Natural killer cell treated with Interleukin-12 subunit alpha and Interleukin-12 subunit beta and Interleukin-15 and Interleukin-18, amount 100 ng/mL, for 72 hours (primary cell): ENCODE measurements at places on chromosomes 6 and 20. TPM values are rescaled to one million over a fixed set of nuclear protein-coding genes. Genes with fewer than 3 reads are reported as not detected.

- H3K36me3 ChIP-seq: no peaks in the 10 kb centered on the region
- no peak overlapping the region for H3K27ac ChIP-seq
- H3K27me3 ChIP-seq: peaks cover 52% of the 10 kb centered on the region
- H3K4me3 ChIP-seq: no peak overlapping the region
- no peak for DNase-seq
Measured at GRCh38 chr6:6709106-6709505, 120.6 kb downstream of the LY86 start.

Gene SYTL3
- 246 TPM for total RNA-seq

- H3K4me3 ChIP-seq: no peak overlapping the region
- no peak for DNase-seq
- H3K27ac ChIP-seq: no peak overlapping the region
- H3K36me3 ChIP-seq: peaks cover 7% of the 10 kb centered on the region
- H3K27me3 ChIP-seq: peaks cover 28% of the 10 kb centered on the region
Measured at GRCh38 chr6:27111743-27112142, 135.8 kb upstream of the PRSS16 start.

GRCh38 chr20:7383216-7383615 is 557.0 kb downstream of the HAO1 start:
- DNase-seq: no peak
- H3K36me3 ChIP-seq: no peaks in the 10 kb centered on the region
- H3K27ac ChIP-seq: no peak overlapping the region
- H3K4me1 ChIP-seq: no peaks in the 10 kb centered on the region
- H3K27me3 ChIP-seq: no peaks in the 10 kb centered on the region
- no peak overlapping the region for H3K4me3 ChIP-seq

- H3K27ac ChIP-seq: no peak overlapping the region
- H3K36me3 ChIP-seq: peaks cover 7% of the 10 kb centered on the region
- DNase-seq: peak; percentile 63
- peaks cover 23% of the 10 kb centered on the region for H3K27me3 ChIP-seq
- H3K4me3 ChIP-seq: peak overlapping the region; percentile 37
- no peaks in the 10 kb centered on the region for H3K4me1 ChIP-seq
Measured at GRCh38 chr6:160766989-160767646, 65.1 kb downstream of the PLG start.

DNA sequence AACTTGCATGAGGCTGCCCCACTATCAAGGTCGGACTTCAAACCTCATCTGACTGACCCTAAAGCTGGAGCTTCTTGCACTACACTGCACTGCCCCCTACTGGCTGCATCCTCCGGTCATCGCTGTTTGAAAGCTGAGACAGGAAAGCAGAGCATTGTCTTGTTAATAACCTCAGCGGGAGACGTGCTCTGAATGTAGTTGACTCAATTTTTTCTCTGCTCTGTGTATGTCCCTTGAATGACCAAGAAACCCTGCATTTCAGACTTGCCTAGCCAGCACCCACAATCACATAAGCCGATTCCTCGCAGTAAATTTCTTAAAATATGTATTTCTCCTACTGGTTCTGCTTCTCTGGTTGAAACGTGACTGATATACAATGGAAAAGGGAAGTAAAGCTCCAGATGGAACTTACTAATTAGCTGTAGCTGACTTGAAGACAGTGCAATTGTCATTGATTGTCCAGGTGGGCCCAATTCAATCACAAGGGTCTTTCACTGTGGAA is 27.8 kb downstream of the TCF21 start:
- H3K27ac ChIP-seq: no peak overlapping the region
- no peaks in the 10 kb centered on the region for H3K36me3 ChIP-seq
- H3K27me3 ChIP-seq: peaks cover 33% of the 10 kb centered on the region

Gene UNC93A
- not detected for total RNA-seq

- peaks cover 42% of the 10 kb centered on the region for H3K4me1 ChIP-seq
- H3K36me3 ChIP-seq: no peaks in the 10 kb centered on the region
- peak overlapping the region; percentile 87 for H3K4me3 ChIP-seq
Measured at GRCh38 chr6:52253494-52253893, 9.2 kb upstream of the IL17F start.

- DNase-seq: no peak
- H3K4me1 ChIP-seq: peaks cover 79% of the 10 kb centered on the region
- no peaks in the 10 kb centered on the region for H3K27me3 ChIP-seq
- H3K27ac ChIP-seq: peak overlapping the region; percentile 95
- H3K36me3 ChIP-seq: no peaks in the 10 kb centered on the region
Measured at GRCh38 chr6:105645156-105645555, 242.3 kb upstream of the PREP start.

DNA sequence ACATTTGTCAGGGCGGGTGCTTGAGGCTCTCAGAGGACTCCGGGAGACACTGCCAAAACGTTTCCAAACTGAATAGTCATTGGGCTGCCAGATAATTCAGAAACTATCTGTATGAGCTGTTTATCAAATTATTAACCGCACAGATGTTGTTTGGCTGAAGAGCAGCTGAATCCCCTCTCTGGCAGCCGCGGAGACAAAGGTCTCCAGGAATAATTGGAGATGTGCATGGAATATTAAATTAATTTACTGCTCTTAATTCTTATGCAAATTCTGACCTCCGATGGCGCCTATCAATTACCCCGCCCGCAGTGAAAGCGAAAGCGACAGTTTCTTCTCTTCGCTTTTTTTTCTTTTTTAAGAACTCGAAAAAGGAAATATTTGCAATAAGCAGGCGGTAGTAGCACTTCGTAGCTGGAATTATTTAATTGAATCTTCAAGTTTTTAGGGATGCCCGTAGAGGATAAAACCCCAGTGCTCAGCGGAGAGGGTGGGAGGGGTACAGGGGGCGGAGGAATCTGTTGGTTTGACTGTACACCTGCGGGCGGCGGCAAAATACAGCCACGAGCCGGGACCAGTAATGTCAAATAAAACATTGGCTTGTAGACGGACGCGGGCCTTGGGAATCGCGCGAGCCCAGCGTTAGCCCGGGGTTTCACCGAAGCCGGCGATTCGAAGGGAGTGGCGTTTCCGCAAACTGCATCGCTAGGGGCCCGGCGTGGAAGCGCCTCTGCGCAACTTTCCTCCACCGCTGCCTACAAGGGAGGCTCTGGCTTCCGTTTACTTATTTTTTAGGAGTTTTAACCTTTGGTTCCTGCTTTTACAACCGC is 6.2 kb downstream of the LINC00237 start:
- H3K36me3 ChIP-seq: no peaks in the 10 kb centered on the region
- H3K27ac ChIP-seq: peak overlapping the region; percentile 98
- peaks cover 17% of the 10 kb centered on the region for H3K4me1 ChIP-seq
- DNase-seq: peak; percentile 71

GRCh38 chr20:46657618-46658017 is 6.4 kb upstream of the SLC13A3 start:
- no peaks in the 10 kb centered on the region for H3K36me3 ChIP-seq
- H3K4me1 ChIP-seq: no peaks in the 10 kb centered on the region
- DNase-seq: no peak
- no peak overlapping the region for H3K27ac ChIP-seq
- H3K27me3 ChIP-seq: peaks cover 12% of the 10 kb centered on the region

GRCh38 chr6:150590446-150590845 is 9.2 kb upstream of the PLEKHG1 start:
- no peak overlapping the region for H3K4me3 ChIP-seq
- H3K27ac ChIP-seq: no peak overlapping the region
- no peak for DNase-seq
- H3K27me3 ChIP-seq: peaks cover 10% of the 10 kb centered on the region
- no peaks in the 10 kb centered on the region for H3K4me1 ChIP-seq

Gene FOXS1
- not detected for total RNA-seq

Gene RFX6
- total RNA-seq: not detected

GRCh38 chr20:14800707-14801425 is 463.5 kb upstream of the FLRT3 start:
- H3K4me3 ChIP-seq: no peak overlapping the region
- no peak for DNase-seq
- H3K36me3 ChIP-seq: no peaks in the 10 kb centered on the region
- no peaks in the 10 kb centered on the region for H3K4me1 ChIP-seq
- H3K27me3 ChIP-seq: no peaks in the 10 kb centered on the region
- no peak overlapping the region for H3K27ac ChIP-seq

- no peaks in the 10 kb centered on the region for H3K36me3 ChIP-seq
- peaks cover 11% of the 10 kb centered on the region for H3K27me3 ChIP-seq
- DNase-seq: no peak
- peaks cover 15% of the 10 kb centered on the region for H3K4me1 ChIP-seq
- no peak overlapping the region for H3K27ac ChIP-seq
- peak overlapping the region; percentile 2 for H3K4me3 ChIP-seq
Measured at GRCh38 chr6:135640449-135641111, 143.0 kb upstream of the AHI1 start.

DNA sequence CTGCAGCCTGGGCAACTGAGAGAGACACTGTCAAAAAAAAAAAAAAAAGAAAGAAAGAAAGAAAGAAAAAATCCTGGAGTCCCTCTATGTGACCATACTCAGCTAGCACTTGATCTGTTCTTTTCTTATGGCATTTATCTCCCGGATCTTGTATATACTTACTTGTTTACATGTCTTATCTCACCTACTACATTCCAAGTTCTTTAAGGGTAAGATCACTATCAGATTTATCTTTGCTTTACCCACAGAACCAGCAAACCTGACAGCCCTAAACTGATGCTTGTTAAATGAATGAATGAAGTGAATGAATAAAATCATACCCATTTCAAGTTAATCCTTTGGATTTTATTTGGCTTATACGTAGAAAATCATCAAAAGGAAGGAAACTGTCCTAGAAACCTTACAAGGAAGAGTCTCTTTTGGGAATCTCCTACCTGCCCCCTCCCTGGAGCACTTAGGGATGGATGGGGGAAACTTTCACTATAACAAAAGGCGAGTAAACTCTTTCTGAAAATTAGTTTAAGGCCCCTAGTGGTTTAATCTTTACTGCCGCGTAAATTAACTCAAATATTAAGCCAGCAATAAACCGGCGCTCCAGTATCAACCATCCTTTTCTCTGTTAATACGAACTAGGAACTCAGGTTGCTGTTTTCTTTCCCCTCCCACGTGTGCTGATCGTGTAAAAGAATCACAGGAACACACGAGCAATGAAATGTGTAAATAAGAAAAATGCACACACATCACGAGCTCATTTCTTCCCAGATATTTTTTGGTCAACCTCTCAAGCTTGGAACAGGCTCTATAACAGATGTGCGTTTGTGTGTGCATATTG is 1.3 kb upstream of the UTRN start:
- H3K27me3 ChIP-seq: no peaks in the 10 kb centered on the region
- peak overlapping the region; percentile 97 for H3K27ac ChIP-seq
- H3K36me3 ChIP-seq: no peaks in the 10 kb centered on the region
- peaks cover 21% of the 10 kb centered on the region for H3K4me1 ChIP-seq
- H3K4me3 ChIP-seq: peak overlapping the region; percentile 94

Gene AKAP12
- total RNA-seq: not detected
